ENCODE measurements at places on chromosomes 7 and 10.
A peak's percentile ranks its signal among the peaks of the same experiment; 100 is the strongest.

GRCh38 chr7:110061387-110061786 is 1029.5 kb upstream of the LRRN3 start:
- DNase-seq: no peak

DNA sequence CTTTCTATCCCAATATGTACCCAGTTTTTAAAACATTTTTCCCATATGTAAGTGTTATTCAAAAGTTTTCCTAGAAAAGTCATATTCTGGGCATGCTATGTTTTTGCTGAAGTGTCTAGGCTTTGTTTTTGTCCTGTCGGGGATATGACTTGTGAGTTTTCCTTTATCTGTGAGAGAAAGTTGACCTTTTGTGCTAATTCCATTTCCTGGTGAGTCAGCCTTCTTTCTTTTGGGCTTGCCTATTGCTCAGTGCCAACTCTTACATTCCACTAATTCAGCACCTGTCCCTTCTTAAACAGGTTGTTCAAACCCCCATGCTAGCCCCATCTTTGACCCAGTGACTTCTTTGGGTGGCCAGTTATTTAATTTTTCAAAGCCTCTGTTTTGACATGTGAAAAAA is 146.2 kb downstream of the AHR start:
- no peak for DNase-seq

GRCh38 chr10:17228091-17229015 is at the start of gene VIM:
Gene VIM, plus strand, starts transcription at chr10:17228241. Its CDS starts 1,182 bp downstream, at chr10:17229423.
- peak; percentile 96 for DNase-seq

- no peak for DNase-seq
Observed at GRCh38 chr10:17033529-17034260, 95.9 kb downstream of the CUBN start.

DNA sequence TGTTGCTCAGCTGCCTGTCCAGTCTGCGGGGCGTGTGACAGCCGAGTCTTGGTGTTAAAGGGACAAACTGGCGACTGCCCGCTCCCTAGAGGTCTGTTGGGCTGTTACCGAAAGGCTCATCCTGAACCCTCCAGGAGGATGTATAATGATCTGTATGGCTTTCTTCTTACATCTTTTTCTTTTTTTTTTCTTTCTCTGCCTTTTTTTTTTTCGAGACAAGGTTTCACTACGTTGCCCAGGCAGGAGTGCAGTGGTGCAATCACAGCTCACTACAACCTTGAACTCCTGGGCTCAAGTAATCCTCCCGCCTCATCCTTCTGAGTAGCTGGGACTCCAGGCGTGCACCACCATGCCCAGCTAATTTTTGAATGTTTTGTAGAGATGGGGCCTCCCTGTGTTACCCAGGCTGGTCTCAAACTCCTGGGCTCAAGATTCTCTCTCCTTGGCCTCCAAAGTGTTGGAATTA is 857 bp downstream of the INTS15 start:
- no peak for DNase-seq

GRCh38 chr7:148107443-148108127 is 483.0 kb upstream of the C7orf33 start:
- no peak for DNase-seq

DNA sequence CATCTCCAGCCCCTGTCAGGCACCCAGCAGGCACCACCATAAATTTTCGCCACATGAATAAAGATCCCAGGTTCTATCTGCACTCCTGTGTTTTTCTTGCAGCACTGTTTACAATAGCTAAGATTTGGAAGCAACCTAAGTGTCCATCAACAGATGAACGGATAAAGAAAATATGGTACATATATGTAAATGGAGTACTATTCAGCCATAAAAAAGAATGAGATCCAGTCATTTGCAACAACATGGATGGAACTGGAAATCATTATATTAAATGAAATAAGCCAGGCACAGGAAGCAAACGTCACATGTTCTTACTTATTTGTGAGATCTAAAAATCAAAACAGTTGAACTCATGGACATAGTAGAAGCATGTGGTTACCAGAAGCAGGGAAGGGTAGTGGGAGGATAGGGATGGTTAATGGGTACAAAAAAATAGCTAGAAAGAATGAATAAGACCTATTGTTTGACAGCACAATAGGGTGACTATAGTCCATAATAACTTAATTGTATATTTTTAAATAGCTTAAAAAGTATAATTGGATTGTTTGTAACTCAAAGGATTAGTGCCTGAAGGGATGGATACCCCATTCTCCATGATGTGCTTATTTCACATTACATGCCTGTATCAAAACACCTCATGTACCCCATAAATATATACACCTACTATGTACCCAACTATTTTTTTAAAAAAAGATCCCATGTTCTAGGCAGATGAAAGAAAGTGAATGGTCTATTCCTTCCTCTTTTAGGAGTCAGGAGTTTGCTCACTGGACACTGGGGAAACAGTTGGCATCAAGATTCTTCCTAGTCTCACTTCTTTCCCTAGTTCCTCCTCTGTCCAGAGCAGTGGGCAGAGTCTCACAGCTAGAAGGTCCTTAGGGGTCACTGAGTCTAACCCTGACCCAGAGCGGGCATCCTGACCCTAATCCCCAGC is 1.0 kb upstream of the NPFFR1 start:
- no peak for DNase-seq

DNA sequence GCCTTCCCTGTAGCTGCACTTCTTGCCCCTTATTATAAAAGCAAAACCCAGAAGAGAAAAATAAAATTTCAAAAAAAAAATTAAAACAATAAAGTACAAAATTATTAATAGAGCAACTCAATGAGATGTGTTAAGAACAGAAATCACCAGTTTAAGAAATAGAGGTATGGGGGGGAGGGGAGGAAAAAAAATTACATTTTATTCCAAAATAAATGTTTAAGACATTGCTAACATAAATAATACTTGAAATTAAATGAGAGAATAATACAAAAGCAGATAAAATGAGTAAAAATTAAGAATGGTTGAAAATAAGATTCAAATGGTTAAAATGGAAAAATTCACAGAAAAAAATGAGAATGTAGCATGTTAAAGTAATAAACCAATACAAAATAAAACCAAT is 3.1 kb downstream of the IFIT2 start:
- DNase-seq: no peak

DNA sequence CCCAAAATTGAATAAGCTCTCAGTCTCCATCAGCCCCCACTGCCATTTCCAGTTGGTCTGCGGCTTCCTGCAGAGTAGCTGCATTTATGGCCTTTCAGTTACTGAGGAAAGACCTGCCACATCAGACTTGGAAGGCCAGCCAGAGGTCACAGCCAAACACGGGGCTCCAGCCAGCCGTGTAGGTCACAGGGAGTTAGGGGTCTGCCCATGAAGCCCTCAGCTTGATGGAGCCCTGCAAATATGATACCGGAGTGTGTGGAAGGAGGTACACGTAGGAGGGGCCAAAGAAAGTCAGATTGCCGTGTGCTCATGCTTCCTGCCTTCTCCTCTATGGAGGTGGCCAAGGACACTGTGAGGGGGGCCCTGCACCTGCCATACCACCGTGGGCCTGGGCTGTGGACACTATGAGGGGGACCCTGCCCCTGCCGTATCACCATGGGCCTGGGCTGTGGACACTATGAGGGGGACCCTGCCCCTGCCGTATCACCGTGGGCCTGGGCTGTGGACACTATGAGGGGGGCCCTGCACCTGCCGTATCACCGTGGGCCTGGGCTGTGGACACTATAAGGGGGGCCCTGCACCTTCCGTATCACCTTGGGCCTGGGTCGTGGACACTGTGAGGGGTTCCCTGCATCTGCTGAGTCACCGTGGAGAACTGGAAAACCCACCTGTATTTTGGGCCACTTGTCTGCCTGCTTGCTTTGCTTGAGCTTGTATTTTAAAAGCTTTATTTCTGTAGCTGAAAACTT is 335.7 kb upstream of the SHH start:
- DNase-seq: no peak

DNA sequence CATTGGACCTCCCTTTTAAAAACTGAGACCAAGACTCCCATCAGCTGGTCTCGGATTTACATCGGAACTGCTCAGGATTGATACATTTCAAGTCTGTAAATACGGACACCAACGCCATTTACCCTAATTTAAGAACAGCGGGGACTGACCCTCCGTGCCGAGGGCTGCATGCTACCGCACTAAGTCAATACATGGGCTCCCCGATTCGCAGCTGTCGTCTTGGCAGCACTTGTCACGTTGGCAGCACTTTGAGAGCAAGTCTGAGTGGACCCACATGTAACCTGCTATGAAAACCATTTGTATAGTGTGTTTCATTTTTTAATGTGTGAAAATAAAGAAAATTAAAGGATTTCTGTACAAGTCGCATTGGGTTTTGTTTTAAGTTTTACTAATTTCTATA is 83.4 kb downstream of the EZH2 start:
- no peak for DNase-seq

GRCh38 chr10:130740915-130741750 is 570.4 kb downstream of the TCERG1L start:
- DNase-seq: no peak

- no peak for DNase-seq
Observed at GRCh38 chr7:38393874-38394273, 120.4 kb upstream of the TARP start.

- no peak for DNase-seq
Observed at GRCh38 chr7:50858528-50859245, 76.0 kb upstream of the GRB10 start.

DNA sequence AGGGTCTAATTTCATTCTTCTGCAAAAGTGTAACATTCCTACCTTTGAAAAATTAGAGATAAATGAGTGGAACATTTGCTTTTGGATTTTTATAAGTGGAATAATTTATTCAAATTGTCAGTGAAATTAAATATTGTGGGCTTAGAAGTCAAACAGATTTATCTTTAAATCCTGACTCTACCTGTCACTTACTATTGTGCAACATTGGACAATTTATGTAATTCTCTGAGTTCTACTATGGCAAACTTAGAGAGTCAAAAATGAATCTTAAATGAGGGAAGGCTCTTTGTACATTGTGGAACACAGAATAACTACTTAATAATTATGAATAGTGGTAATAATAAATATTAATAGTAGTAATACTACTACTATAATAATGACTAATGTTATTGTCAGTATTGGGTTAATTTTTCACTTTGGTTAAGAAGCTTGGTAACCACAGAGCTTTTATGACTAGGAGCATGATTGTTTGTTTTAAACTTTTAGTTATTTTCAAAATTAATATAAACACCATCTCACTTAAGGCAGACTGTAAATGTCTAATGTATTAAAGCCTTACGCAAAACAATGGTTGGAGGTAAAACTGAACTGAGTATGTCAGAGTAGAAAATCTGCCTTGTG is 70.0 kb downstream of the PRKG1 start:
- DNase-seq: no peak

- DNase-seq: no peak
Observed at GRCh38 chr7:127290801-127291361, 38.1 kb upstream of the GRM8 start.

DNA sequence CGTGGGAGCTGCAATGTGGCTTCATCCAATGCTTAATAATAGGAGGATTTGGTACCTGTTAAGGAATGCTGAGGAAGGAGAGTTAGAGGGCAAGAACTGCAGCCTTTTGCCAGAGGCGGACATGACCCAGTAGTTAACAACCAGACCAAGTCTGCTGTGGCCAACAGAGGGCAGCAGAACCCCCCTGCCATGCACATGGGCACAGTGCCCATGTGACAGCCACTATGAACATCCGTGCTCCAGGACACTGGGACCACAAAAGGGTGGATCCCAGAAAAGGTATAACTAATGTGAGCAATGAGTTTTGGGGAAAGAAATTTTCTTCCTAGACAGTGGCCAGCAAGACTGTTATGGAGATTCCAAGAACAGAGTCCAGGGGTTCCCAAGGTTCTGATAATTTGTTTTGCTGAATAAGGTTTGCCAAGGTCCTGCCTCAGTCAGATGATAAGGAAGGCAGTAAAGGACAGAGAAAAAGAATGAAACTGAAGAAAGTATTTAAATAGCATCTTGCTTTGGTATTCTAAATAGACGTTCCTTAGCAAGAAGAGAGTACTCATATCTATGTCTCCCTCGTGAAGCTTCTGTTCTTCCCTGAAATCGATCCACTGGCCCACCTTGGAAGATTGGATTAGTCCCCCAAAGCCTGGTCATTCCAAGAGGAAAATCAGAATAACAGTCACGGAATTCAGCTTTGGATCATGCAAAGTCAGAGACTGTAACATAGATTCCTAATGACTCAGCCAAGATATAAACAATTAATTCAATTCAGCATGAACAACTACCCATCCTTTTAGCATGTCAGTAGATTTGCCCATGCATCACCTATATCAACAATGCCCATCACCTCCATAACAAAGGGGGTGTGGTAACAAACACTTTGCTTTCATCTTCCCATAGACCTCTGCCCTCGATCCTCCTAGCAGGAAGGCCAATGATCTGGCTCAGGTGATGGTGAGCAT is 56.0 kb downstream of the LGI1 start:
- no peak for DNase-seq

DNA sequence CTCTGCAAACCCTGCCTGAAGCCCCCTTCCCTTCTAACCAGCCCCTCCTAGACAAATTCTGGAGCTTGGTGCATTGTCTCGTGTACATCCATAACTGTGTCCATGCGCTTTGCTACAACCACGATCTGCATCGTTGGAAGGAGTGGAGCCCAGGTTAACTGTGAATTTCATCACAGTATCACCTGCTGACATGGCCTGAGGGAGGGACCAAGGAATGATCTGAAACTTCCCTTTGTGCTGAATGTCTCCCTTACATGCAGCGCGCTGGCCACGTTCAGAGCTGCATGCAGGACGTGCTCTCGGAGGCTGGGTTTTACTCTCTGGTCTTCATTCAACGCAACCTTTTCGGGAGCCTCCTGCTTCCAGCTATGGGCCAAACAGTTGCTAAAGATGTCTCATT is 222.3 kb downstream of the CUX1 start:
- DNase-seq: no peak

DNA sequence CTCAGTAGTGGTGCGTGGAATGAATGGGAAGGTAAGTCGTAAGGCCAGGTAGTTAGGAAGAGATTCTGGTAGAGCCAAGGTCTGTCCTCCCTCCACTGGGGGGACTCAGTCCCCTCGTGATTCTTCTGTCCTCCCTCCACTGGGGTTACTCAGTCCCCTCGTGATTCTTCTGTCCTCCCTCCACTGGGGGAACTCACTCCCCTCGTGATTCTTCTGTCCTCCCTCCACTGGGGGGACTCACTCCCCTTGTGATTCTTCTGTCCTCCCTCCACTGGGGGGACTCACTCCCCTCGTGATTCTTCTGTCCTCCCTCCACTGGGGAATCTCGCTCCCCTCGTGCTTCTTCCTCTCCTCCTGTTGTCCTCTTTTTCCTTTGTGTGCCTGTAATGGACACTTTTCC is 125.1 kb downstream of the CELF2 start:
- DNase-seq: no peak

DNA sequence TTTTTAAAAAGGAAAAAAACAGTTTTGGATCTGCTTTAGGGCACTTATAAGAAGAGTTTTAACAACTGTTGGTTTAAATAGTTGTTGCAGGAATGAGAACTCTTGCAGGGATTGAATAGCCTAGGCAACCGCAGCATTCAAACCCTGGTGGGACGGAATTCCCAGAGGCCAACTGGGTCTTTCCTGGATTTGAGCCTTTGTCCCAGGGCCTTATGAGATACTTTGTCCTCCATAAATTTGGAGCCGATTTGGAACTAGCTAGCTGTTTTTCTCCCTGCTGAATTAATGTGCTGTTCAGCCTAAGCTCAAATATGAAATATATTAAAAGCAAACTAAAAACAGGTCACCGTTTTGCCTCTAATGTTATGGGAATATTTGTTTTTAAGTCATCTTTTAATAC is 109.6 kb downstream of the LRMDA start:
- no peak for DNase-seq

- no peak for DNase-seq
Observed at GRCh38 chr10:83153714-83154113, 985.6 kb upstream of the GHITM start.

GRCh38 chr10:116024271-116024878 is 248.6 kb downstream of the GFRA1 start:
- no peak for DNase-seq

Data from amniotic stem cell (primary cell).